ENCODE measurements at places on chromosomes 3 and 15.

DNA sequence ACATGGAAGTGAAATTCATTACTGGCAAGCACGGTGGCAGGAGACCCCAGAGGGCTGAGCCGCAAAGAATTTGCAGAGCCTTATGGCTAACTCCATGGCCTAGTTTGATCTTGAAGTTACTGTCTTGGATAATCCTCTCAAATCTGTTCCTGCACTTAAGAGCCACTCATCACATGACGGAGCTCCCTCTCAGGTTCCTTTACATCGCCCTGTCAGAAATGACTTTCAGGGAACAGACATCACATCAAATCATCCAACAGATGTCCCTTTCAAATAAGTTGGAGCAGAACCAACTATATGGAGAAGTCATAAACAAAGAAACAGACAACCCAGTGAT is 328.8 kb upstream of the THBS1 start:
- no peak for DNase-seq

DNA sequence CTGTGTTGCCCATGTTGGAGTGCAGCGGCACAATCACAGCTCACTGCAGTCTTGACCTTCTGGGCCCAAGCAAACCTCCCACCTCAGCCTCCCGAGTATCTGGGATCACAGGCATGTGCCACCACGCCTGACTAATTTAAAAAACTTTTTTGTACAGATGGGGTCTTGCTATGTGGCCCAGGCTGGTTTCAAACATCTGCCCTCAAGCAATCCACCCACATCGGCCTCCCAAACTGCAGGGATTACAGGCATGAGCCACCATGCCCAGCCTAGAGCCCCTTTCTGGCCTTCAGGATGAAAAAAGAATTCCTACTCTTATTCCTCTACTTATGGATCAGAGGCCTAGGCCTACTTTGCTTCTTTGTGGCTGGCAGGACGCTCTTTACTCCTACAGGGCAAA is 39.6 kb downstream of the CHAC1 start:
- DNase-seq, result no peak

GRCh38 chr3:105611304-105612192 is 244.8 kb downstream of the ALCAM start:
- DNase-seq, result no peak

DNA sequence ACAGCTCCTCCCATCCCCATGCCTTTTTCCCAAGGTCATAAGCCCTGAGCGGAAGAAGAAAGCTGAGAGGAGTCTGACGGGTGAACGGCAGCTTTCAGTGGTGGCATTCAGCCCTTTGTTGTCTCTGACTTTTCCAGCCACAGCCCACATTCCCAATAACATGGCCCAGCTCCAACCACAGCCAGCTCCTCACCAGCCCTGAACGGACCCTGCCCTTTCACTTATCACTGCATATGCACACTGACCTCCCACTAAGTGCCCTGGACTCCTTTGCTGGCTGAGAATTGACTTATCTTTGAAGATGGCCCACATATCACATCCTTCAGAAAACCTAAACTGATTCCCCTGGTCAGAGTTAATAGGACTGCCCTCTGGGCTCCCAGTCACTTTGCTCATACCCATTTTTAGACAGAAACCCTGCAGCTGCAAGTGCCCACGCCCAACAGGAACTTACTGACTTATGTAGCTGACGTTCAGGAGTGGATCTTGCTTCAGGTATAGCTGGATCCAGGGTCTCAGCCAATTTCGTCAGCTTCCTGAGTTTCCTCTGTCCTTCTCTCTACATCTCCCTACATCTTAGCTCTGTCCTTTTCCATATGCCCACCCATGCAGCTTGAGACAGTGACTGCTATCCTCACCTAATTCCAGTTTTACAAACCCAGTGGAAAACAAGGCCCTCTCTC is 348.5 kb upstream of the PROK2 start:
- DNase-seq, result no peak

DNA sequence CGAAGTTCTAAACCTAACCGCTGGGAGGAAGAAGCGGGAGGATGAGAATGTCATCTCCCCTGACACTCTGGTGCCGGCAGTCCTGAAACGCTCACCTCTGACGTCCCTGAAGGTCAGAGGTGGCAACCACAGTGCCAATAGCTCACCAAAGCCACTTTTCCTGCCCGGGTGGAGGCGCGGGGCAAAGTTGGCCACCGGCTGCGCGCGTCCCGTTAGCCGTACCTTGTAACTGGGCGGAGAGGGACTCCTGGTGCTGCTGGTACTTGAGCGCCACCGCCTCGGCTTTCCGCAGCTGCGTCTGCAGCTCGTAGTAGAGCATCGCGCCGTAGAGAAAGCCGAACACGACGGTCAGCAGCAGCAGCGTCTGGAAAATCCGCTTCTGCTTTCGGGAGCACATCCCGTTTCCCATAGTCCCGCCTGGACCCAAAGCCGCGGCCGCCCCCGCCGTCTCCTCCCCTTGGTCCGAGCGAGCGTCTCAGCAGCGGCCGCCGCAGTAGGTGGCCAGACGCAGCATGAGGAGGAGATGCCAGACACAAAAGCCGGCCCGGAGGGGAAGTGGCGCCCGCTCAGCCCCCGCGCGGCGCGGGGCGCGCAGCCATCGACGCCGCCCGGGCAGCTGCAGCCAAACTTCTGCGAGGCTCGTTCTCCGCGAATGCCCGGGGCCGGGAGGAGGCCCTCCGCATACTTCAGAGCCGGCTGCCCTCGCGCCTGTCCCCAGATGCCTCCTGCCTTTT is 680 bp downstream of the GOLIM4 start:
- peak; percentile 5 for DNase-seq

DNA sequence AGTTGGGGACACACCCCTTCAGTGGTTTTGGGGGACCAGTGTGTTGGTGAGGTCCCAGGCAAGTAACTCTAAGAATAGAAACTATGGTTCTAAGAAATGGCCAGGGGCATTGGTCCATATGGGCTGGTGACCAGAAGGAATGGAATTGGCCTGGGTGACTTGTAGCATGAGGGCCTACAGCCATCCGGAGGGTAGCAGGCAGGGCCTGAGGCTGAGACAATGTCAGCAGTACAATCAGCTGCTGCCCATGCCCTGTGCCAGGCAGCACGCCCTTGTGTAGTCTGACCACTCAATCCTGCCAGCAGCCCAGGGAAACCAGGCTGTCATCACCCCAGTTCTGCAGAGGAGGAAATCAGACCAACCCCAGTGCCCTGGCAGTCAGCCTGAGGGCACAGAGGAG is 100.6 kb downstream of the DNAJB8 start:
- DNase-seq, result no peak

DNA sequence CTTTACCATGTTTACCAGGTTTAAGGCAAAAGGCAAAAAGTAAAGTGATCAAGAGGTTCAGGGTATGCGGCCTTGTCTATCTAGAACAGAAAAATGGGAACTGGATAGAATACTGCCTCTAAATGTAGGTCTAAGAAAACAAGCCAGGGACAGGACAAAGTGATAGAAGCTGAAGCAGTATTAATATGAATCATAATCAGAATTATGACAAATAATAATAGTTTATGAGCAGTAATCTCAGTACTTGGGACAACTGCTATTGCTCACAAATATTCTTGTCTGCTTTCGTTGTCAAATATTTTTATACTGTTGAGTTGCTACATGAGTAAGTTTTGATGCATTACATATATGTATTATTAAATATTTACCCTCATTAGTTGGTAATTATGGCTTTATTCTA is 356.9 kb upstream of the RBMS3 start:
- DNase-seq, result no peak

DNA sequence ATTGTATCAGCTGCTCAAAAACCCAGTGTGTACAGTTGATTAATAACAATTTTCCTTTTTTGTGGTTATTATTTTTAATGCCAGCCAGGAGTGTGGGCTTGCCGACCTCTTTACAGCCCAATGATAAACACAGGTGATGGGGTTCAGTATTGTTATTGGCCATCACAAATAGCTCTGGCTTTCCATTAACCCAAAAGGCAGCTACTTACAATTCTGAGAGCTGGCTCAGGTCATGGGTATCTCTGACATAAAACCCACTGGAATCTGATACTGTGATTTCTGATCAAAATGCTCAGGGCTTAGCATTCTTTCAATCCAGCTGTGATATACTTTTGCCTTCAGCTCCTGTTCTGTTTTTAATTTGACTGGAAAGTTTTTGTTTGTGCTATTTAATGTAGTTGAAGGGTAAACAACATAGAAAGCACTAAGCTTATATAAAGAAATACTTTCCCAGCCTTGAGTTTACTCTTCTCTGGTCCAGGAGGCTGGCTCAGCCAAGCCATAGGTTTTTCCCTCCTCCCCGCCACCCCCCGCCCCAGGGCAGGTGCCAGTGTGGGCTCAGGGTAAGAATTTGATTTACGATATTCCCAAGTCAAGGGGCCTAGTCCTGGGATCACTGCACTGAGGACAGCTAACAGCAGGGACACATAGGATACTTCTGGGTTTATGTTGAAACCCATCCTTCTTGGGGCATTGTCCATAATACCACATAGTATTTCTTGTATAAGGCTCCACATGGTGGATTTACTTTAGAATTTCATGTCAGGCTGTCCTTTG is 54.0 kb upstream of the MYZAP start:
- DNase-seq, result no peak

DNA sequence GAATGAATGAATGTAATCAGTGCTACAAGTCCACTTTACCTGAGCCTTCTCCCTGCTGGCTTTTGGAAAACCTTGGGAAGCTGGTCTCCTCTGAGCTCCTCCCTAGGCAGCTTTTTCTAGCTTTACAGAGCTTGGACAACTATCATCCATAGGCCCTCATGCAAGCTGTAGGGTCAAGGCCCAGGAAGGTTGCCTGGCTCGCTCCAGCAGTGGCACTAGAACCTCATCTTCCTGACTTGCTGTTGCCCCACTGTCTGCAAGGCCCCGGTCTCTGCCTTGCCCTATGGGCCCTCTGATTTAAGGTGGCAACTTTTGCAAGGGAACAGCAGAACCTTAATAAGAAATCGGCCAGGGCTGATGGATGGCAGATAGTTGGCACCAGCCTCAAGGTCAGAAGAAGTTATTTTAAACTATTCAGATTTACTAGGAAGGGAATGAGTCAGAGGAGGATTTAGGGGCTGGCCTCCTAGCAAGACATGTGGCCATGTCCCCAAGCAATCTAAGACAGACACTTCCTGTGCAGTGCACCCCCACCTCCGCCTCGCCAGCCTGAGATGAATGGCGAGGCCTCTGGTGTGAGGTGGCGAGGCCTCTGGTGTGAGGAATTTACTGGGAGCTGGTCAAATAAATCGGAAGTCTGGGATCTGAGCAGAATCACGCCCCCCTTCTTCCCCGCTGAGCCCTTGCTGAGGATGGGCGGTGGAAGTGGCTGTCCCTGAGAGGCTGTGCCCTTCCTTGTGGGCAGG is 180.8 kb downstream of the MEGF11 start:
- no peak for DNase-seq

DNA sequence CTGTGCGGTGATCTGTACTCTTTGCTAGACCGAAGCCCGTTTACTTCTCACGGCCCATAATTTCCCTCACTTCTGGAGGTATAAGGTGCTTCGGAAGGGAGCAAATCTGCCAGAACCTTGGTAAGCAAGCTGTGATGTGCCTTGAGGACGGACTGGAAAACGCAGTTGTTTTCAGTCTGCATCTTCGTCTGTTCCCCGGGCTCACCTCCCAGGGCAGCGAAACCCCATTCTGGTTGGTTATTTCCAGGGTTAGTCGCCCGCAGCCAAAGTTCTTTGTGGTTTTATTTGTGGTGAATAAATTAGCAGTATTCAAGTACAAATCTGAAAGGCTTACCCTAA is 401 bp downstream of the RAMAC start:
- DNase-seq, result no peak

DNA sequence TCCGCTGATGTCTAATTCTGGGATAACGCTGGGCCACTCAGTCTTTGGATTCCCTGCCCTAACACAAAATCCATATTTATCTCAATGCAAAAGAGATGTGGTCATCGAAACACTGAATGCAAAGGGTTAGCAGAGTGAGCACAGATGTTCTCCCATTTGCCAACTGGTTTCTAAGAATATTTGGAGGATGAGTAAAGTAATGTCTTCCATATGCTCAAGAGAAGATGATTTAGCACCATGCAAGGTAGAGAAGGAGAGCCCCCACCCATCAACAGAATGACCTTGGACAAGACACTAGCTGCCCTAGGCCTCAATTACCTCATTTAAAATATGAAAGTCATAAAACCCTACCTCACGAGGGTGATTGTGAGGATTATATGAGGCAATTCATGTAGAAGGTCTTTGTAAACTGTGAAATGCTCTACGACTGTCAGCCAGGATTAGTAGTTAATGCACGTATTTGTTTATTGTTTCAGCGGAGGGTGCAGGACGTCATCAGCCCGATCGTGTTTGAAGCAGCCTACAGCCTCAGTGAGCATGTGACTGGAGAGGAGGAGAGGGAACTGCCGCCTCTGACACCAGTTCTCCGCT is 232.9 kb upstream of the CTDSPL start:
- no peak for DNase-seq

DNA sequence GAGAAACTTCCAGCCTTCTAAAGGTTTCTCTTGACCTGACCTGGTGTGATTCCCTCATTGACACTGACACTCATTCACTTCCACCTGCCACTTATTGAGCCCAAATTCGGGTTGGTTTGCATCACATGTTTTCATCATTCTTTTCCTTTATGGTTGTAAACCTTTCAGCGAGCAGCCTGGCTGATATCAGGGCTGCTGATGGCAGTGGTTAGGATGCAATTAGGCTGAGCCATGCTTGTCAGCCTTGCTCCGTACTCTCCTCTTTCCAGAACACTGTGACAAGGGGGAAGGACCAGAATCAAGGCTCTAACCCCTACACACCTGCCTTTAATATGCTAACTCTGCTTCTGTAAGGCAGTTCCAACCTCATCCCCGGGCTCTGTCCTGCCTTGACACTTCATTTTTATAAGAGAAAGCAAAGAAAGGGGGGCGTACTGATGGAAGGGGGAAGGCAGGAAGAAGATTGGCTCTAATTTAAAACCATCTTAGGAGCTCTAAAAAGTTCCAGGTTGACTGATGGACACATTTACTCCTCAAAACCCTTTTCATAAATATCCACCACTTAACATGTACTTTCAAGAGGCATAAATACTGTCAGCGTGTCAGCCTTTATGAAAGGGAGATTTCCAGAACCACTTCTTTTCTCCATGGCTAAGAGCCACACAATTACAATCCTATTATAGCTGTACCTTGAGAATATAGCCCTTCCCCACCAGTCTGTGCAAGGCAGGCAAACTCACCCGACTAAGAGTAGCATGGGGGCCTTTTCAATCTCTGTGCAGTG is 5.7 kb downstream of the NMNAT3 start:
- DNase-seq, result no peak

Measured in CD8-positive, alpha-beta memory T cell (primary cell).